Keratinocyte (primary cell): ENCODE measurements at places on chromosomes 3 and 15. TPM values are rescaled to one million over a fixed set of nuclear protein-coding genes. Genes with fewer than 3 reads are reported as not detected.

The CCDC54 gene
- polyA plus RNA-seq: not detected in 3 replicates

The SAMMSON gene
- not detected in 3 replicates for polyA plus RNA-seq

The IRAK2 gene
- polyA plus RNA-seq: 3.5 to 6.2 TPM (median 5.3 TPM) in 3 replicates

The DET1 gene
- polyA plus RNA-seq: 1.1 to 1.8 TPM (median 1.7 TPM) in 3 replicates

The ADIPOQ gene
- polyA plus RNA-seq: not detected in 3 replicates

The PLD1 gene
- 8.1 to 18.1 TPM (median 14.7 TPM) in 3 replicates for polyA plus RNA-seq

The NANOGP8 gene
- 0.12 TPM in 1 of 3 replicates, not detected in the others for polyA plus RNA-seq

The NAALADL2 gene
- 0.63 to 0.87 TPM (median 0.75 TPM) in 3 replicates for polyA plus RNA-seq

The B3GALNT1 gene
- 2.3 to 5.0 TPM (median 3.6 TPM) in 3 replicates for polyA plus RNA-seq

The AMT gene
- 2.8 to 9.0 TPM (median 7.1 TPM) in 3 replicates for polyA plus RNA-seq

The GRM2 gene
- polyA plus RNA-seq: 0.03 to 0.07 TPM (median 0.04 TPM) in 3 replicates

The MEIS2 gene
- polyA plus RNA-seq: 8.3 to 11.4 TPM (median 11.3 TPM) in 3 replicates

The ZPLD1 gene
- polyA plus RNA-seq: 1.6 to 3.4 TPM (median 2.1 TPM) in 3 replicates

The CHRM5 gene
- polyA plus RNA-seq: 0.01 to 0.02 TPM in 2 of 3 replicates, not detected in the other

The RNU5B-1 gene
- polyA plus RNA-seq: not detected in 3 replicates

The LDHAL6B gene
- not detected in 3 replicates for polyA plus RNA-seq

The NEK10 gene
- 0.37 to 0.98 TPM (median 0.97 TPM) in 3 replicates for polyA plus RNA-seq

The PCSK6 gene
- 3.1 to 4.4 TPM (median 3.5 TPM) in 3 replicates for polyA plus RNA-seq

The GOLGA6D gene
- 0.03 TPM in 1 of 3 replicates, not detected in the others for polyA plus RNA-seq

The C3orf85 gene
- not detected in 3 replicates for polyA plus RNA-seq

The LPCAT4 gene
- 43.3 to 61.3 TPM (median 53.6 TPM) in 3 replicates for polyA plus RNA-seq

The TMEM207 gene
- polyA plus RNA-seq: not detected in 3 replicates
